ENCODE measurements at places on chromosomes 5 and 9. TPM values are rescaled to one million over a fixed set of nuclear protein-coding genes. Genes with fewer than 3 reads are reported as not detected.
A peak's percentile ranks its signal among the peaks of the same experiment; 100 is the strongest.

DNA sequence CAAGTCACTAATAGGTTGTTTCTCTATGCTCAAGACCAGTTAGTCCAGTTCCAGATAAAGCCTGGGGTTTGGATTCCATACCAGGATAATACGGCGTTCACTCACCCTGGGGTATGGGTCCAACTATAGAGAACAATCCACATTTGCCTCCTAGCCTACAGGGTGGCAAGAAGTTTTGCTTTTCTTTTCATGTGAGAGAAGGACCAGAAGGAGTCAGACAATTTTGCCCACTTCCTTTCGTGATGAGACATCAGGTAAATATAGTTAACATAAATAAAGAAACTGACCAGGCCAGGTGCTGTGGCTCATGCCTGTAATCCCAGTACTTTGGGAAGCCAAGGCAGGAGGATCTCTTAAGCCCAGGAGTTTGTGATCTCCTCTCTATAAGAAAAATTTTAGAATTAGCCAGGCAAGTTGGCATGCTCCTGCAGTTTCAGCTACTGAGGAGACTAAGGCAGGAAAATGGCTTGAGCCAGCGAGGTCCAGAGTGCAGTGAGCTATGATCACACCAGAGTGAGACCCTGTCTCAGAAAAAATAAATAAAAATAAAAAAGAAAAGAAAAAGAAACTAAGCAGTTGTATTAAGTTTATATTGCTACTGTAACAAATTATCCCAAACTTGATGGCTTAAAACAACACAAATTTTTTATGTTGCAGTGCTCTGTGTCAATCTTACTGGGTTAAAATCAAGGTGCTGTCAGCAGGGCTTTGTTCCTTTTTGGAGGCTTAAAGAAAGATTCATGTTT lies 7.5 kb upstream of the REEP5 start:
- DNase-seq = no peak

- DNase-seq = peak; percentile 65
Observed at GRCh38 chr9:134365791-134366222, 39.6 kb downstream of the RXRA start.

DNA sequence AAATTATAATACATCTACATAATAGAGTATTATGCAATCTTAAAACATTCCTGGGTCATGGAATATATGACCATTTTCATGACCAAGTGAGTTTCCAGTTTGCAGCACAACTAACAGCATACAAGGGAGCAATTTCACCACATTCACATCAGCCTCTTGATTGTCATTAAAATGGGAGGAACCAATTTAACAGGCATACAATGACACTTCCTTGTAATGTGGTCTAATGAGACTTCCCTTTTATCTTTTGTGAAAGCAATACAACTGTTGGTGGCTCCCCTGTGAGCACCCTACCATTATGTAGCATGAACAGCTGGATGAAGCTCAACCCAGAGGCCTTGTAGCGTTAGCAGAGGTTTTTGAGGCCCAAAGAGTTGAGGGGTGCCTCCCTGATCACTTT lies 13.6 kb upstream of the TMOD1 start:
- DNase-seq = no peak

- DNase-seq = no peak
Observed at GRCh38 chr5:55900068-55900467, 48.9 kb downstream of the IL31RA start.

DNA sequence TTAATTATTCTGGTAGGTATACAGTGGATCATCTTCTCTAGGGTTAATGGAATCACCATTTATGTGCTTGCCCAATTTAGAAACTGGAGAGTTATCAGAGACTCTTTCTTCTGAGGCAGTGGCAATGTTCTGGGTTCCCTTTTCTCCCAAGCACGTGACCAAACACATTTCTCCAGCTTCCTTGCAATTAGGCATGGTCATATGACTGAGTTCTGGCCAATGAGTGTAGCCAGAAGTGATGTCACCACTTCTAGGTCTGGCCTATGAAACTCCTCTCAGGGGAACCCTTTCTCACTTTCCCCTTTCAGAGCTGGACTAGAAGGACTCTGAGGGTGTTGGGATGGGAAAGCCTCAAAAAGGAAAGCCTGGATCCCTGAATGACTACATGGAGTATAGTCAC lies 172.0 kb downstream of the NSG2 start:
- no peak for DNase-seq

DNA sequence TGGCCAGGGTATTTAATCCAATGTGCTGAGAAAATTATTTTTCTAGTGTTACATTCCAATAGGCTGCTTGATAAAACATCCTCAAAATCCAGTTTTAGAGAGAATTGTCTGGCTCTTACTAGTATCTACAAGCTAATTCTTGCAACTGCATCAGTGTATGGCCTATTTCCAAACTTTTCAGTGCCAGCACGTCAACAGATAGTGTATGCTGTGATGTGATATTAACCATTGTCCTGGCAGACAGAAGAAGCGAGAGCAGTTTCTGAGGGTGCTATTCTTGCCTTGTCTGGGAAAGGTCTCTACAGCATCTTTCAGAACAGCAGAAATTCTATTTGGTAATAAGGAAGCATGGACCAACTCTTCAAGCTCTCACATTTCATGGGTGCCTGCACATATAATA lies 174.2 kb upstream of the CDH12 start:
- no peak for DNase-seq

DNA sequence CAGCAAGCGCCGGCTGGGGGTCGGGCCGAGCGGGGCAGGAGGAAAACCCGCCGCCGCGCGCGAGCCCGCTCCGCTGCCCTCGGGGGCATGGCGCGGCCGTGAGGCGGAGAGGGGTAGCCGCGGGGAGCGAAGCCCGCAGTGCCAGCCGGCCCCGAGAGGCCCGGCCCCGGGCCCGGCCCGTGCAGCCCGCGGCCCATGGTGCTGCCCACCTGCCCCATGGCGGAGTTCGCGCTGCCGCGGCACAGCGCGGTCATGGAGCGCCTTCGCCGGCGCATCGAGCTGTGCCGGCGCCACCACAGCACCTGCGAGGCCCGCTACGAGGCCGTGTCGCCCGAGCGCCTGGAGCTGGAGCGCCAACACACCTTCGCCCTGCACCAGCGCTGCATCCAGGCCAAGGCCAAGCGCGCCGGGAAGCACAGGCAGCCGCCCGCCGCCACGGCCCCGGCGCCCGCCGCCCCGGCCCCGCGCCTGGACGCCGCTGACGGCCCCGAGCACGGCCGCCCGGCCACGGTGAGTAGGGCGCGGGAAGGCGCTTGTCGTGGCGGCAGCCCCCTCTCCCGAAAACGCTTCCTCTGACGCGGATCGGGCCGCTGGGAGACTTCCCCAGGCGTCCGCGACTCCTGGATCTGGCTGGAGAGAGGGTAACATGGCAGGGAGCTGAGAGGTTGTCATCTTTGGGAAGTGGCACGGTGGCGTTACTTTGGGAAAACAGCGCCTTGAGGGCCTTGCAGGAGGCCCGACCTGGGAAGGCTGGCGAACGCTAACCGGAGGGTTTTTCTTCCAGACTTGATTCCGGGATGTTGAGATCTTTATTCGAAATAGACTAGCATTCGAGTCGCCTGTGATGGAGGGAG lies 523 bp downstream of the MAML1 start:
- DNase-seq = peak; percentile 53

GRCh38 chr5:150394131-150394530 lies 18.6 kb downstream of the CD74 start:
- no peak for DNase-seq

DNA sequence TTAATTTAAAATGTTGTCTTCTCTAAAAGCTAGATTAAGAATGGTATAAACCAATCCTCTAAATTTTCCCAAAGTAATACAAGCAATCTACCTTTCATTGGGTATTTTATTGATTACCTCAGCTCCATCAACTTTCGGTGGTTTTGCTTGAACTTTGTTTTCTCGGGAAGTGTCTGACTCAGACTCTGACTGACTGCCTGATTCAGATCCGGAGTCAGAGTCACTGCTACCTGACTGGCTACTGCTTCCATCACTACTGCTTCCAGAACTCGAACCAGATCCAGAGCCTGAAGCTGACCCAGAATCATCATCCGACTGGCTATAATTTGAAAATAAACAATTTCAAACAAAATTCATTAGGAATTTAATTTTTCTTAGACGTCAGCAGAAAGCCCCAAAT lies 24.0 kb downstream of the CHD1 start:
- no peak for DNase-seq

Gene SEMA5A
- total RNA-seq = 16.2 TPM

DNA sequence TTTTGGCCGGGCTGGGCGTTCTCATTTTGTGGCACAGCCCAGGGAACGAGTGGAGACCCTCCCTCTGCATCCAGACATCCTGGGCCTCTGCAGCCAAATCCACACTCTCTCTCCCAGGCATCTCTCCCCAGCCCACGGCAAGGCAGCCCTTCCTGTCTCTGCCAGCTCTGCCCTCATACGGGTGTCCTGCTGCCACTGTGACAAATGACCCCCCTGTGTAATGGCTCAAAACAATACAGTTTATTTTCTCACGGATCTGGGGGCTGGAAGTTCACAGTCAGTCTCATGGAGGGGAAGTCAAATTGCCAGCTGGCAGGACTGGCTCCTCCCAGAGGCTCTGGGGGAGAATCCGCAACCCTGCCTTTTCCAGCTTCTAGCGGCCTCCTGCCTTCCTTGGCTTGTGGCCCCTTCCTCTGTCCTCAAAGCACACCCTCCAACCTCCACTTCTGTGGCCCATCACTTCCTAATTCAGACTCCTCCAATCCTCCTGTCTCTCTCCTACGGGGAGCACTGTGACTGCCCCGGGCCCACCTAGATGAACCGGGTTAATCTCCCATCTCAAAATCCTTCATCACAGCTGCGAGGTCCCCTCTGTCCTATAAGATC lies 70.2 kb upstream of the COL5A1 start:
- DNase-seq = no peak

- DNase-seq = peak; percentile 77
Observed at GRCh38 chr5:93078082-93079038, 502.7 kb downstream of the NR2F1-AS1 start.

DNA sequence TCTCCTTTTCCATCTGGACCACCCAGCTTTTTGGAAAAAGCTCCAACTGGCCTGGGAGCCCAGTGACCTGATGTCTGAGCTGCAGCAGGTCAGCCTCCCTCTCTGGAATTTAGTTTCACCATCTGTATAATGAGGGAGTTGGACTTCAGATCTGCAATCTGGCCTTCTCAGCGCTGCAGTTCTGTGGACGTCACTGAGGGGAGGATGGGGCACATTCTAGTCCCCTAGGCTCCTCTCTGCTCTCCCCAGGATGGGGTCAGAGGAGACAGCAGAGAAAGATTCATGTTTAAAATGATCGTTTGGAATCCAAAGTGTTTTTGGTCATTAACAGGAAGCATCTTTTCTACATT lies 10.2 kb downstream of the OR13J1 start:
- DNase-seq = no peak

Gene RNF180
- 16.9 TPM for total RNA-seq

GRCh38 chr9:495739-496138 lies 281.1 kb downstream of the DOCK8 start:
- DNase-seq = no peak

Gene SRP19
- 39.6 TPM for total RNA-seq

GRCh38 chr9:126489581-126490213 lies 124.0 kb upstream of the LMX1B start:
- DNase-seq = no peak

Data from left cardiac atrium (tissue), 4 donors.